ENCODE measurements at places on chromosomes 12 and 14. TPM values are rescaled to one million over a fixed set of nuclear protein-coding genes. Genes with fewer than 3 reads are reported as not detected.

DNA sequence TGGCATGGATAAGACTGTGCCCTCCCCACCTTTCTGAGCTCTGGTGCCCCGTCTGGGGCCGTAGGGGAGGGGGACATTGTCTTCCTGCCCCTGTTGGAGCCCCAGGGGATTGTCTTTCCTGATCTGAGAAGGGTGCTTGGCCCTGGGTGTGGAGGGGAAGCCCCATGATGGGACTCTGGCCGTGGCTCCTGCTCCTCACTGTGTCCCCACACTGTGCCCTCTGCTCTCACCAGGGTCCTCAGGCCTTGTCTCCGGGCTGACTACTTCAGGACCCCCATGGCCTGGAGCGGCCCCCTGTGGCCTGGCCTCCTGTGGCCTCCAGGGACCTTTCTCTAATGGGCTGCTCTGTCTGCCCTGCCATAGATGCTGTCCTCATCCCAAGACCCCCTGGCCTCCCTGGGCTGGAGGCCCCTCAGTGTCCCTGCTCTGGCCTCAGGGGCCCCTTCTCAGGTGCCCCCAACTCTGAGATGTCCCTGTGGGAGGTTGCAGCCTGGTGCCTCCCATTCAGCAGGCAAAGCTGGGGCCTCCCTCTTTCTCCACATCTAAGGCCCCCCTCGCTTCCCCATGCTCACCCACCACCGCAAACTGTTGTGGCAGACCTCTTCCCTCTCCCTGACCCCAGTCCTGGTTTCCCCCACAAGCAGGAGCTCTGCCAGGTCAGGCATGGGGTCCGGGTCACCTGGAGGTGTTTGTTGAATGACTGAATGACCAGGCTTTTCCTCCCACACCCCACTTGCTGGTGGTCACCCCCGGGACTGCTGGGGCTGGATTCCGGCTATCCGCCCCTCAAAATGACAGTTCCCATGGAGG is 4.0 kb downstream of the KIF26A start:
- no peak for DNase-seq

GRCh38 chr14:103130965-103131364 is 7.7 kb downstream of the TNFAIP2 start:
- no peak for DNase-seq

GRCh38 chr14:23409966-23410635 is 2.0 kb upstream of the MYH6 start:
- DNase-seq = no peak

The WSCD2 gene
- 3.3 TPM for total RNA-seq

The TMEM119 gene
- total RNA-seq = 4.6 TPM

- DNase-seq = no peak
These were observed 382.2 kb downstream of the BCL11B start for GRCh38 chr14:98889836-98890185.

All from thoracic aorta (tissue), 2 donors.